ENCODE measurements at places on chromosomes 7 and 10.

DNA sequence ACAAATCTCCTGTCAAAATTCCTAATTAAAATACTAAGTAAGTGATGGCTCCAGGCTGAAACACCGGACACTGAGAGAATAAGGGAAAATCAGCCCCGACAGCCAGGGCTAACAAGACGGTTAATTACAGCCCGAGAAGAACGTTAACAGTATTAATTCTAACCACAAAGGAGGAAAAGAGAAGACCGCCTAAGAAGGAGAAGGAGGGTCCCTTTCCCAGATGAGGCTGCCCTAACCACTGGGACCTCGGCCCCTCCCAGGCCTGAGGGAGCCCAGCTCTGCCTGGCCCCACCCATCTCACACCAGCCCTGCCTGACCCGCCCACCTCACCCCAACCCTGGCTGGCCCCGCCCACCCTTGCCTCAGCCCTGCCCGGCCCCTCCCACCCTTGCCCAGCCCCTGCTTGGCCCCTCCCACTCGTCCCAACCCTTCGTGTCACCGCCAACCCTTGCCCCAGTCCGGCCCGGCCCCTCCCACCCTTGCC is 51.3 kb downstream of the PWWP2B start:
- peak; percentile 90 for DNase-seq

GRCh38 chr10:52879091-52879807 is 106.7 kb upstream of the MBL2 start:
- DNase-seq, result no peak

DNA sequence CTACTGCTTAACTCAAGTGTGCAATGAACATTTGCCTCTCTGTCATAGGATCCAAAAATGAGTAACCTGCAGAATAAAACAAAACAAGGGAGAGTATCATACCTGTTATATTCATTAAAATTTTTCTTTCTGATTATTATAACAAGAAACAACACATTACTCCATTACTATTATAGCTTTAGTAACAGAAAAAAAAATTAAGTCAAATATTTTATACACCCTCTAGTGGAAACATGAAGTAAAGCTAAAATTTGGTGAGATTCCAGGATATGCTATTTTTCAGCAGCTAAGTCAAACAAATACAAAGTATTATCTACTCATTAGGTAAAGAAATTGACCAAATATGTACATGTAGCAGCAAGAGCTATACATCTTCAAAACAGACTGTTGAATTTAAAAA is 56.3 kb downstream of the PDZD8 start:
- no peak for DNase-seq

- DNase-seq, result no peak
Measured at GRCh38 chr10:29479081-29479925, 155.5 kb downstream of the SVIL start.

DNA sequence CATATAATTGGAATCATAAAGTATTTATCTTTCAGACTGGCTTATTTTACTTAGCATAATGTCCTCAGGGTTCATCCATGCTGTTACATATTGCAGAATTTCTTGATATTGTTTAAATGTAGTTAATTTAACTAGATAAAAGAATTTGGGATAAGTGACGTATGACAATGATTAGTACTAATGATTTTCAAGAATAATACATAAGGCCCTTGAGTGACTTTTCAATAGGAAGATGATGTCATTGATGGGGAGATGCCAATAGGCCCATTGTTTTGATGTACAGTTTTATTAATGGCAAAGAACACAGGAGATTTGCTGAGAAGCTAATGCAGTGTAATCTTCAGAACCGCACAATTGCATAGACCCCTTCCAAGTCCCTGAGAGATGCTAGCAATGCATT is 537.4 kb upstream of the PHF14 start:
- no peak for DNase-seq

GRCh38 chr10:95326396-95326795 is 35.6 kb upstream of the PDLIM1 start:
- no peak for DNase-seq

DNA sequence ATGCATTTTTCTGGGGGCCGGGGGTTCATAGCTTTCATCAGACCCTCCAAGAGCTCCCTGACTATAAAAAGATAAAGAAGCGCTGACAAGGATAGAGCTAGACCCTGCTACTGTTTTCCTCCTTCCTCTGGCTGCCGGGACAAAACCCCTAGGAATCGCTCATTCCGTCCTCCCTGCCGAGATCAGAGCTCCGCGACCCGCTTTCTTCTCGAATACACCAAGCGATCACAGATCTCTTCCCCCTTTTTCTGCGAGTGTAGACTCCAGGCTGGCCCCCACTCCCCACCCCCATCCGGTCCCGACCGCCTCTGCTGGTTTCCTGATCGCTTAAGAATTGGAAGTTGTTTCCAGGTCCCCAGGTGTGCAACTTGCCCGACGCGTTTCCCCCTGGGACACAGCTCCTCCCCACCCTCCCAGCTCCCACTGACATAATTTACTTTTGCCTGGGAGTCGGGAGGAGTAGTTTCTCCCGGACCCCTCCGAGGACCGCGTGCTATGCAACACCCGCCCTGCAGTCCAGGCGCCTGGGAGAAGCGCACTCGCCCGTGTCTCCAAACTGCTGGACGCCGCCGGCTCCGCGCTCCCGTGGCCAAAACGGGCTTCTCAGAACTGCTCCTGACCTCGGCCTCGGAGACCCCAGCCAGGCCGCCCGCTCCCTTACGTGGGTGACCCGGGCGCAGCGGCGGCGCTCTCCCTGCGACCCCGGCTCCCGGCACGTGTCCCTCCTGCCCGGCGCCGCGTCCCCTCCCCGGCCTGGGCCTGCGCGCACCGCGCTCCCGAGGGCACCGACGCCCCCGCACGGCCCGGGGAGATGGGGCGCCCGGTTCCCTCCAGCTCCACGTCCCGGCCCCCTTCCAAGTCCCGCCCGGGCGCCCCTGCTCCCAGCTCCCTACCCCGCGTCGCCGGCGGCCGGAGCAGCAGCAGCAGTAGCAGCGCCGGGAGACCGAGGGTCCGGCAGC is 552 bp downstream of the IL15RA start:
- peak; percentile 73 for DNase-seq

Measured in ecto neural progenitor cell (in vitro differentiated cells).